Stimulated activated CD4-positive, alpha-beta T cell treated with anti-CD3 and anti-CD28 coated beads, Interleukin-2, amount 100 ng/mL, for 24 hours (primary cell): ENCODE measurements at places on chromosomes 6 and 20.

DNA sequence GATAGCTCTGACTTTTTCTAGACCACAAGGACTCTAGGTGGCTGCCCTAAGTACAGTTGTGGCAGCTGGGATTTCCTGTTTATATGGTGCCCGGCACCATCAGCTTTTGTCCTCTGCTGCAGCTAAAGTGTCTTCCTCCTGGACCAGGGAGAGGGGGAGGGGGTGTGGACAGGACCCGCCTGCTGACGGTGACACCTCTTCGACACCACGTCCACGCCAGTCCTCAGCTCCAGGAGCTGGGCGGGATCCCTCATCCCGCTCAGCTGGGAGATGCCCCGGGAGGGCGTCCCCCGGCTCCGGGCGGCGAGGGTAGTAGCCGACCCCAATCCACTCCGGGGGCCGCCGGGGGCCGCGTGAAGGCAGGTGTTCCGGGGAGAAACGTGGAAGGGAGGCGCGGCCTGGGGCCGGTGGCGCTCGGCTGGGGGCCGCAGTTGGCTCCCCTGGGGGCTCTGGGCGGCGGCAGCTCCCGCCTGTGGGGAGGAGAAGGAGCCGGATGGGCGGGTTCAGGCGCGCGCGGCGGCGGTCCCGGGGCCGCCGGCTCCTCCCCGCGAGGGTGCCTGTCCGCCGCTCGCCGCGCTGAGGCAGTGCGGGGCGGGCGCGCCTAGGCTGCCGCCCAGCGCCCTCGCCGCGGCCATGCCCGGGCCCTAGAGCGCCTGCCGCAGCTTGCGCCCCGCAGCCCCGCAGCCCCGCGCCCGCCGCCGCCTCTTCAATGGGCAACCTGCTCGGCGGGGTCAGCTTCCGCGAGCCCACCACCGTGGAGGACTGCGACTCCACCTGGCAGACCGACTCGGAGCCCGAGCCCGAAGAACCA lies at the start of gene OGFRL1:
Gene OGFRL1 (plus strand): TSS at position 584 of the 811 bp plus-strand sequence. CDS start 126 bp downstream, at position 710.
- DNase-seq = peak; percentile 60

- DNase-seq = no peak
Measured at GRCh38 chr6:163183806-163184205, 230.7 kb upstream of the QKI start.

DNA sequence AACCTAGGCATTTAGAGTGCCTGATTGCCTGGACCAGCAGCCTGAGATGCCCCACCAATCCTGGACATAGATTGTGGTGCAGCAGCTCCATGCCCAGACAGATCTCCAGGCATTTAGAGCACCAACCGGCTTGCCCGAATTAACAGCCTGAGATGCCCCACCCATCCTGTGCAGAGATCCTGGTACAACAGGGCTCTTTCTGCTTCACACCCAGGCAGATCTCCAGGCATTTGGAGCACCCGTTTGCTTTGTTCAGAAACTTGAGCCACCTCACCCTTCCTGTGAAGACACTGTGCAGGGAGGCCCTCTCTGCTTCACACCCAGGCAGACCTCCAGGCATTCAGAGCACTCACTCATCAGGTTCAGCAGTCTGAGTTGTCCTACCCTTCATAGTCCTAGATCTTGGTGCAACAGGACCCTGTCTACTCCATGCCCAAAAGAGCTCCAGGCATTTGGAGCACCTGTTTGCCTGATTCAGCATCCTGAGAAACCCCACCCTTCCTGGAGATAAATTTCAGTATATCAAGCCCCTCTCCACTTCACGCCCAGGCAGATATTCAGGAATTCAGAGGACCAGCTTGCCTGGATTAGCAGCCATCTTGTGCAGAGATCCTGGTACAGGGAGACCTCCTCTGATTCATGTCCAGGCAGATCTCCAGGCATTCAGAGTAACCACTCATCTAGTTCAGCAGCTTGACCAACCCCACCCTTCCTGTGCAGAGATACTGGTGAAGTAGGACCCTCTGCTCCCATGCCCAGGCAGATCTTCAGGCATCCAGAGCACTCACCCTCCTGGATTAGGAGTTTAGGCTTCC lies 189.2 kb upstream of the FERMT1 start:
- no peak for DNase-seq

DNA sequence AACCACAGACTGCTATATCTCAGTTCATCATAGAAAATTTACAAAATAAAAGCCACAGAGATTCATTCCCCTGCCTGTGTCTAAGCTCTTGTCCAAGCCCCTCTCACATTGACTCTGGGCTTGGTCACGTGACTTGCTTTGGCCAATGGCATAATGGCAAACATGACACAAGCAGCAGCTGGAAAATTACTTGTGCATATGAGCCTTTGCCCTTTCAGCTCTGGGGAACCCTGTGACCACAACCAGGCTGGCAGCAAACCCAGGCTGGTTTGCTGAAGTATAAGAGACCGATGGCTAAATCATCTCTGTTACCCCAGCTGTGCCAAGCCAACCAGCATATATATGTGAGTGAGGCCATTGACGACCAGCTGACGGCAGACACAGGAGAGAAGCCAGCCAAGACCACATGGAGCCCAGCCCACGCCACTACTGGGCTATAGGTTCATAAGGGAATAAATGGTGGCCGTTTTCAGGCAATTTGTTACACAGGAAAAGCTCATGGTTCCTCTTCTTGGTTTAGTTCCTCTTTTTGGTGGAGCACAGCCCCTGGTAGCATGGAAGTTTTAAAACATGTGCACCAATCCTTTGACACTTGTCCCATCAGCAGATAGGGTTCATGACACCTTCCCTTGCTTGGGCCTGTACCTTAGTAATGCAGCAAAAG lies 31.8 kb upstream of the RSPO4 start:
- DNase-seq = peak; percentile 8

DNA sequence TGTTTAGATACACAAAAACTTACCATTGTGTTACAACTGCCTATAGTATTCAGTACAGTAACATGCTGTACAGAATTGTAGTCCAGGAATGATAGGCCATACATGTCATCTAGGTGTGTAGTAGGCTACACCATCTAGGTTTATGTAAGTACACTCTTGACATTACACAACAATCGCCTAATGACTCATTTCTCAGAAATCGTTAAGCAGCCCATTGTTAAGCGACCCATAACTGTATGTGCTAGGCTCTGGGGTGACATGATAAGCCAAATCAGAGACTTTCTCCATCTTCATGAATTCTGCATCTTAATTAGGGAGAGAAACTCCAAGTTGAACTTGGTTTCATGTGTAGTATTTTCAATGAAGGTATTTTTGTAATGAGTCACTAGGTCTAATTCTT lies 17.2 kb downstream of the STK35 start:
- DNase-seq = no peak

DNA sequence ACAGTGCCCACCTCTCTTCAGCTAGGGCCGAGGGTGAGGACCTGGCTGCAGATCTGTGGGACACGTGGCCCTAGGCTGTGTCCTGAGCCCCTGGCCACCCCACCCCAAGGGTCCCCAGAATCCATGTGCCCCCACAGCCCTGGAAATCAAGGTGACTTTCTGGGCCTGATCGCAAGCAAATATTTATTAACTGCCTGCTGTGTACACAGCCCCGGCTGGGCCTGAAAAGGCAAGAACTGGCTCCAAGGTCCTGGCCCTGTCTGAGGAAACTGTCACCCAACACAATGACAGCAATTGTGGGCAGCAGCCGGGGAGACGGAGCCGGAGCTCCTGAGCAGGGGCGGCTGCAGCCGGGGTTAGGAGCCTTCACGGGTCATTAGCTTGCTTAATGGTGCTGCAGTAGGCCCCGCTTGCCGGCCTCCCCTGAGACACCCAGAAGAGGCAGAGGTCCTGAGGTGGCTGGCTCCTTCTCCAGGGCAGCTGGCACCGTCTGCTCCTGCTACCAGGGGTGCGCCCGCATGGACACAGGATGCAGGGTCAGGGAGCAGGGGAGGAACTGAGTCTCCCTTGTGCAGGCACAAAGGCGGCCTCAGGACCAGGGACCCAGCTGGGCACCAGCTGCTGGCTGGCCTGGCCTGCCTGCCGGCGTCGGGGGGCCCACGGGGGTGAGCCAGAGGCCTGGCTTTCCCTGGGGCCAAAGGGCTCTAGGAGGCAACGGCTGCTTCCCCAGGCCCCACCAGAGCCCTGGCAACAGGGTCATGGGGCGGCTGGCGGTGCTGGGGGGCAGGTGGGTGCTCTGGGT lies 24.1 kb downstream of the NPEPL1 start:
- DNase-seq = no peak

DNA sequence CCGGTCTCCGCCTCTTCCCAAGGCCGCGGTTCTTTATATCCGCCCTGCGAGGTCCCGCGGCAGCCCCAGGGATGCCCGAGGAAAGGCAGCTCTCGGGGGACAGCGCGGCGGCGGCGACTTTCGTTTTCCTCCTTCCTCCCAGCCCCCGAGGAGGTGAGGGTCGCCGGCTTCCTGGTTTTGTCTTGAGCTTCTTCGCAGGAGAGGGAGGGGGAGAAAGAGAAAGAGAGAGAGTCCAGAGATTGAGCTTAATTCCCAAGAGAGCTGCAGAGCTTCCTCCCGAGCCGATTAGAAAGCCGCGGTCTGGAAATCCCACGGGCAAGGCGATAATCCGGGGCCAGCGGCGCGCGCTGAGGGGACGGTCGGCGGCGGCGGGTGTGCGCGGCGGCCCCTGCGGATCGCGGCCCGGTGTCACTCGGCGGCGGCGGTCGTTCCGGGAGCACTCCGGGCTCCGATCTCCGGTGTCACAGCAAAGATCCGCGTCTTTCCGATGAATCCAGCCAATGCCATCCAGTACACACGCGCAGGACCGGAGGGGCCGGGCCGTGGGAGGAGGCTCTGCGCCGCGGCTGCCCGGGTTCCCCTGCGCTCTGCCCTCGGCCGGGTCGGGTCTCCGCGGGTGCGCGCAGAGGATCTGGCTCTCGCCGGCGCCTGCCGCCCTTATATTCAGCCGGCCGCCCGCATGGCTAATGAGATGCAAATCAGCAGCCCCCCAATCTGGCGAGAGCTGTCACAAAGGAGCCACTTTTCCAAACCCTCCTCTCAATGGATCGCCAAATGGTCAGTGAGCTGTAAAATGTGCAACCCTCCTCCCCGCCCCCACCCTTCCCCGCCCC lies at the start of gene DLL1:
Gene DLL1 (minus strand): TSS at position 783 of the 833 bp plus-strand sequence. CDS start 939 bp downstream, outside the sequence.
- peak; percentile 48 for DNase-seq
